ENCODE measurements at places on chromosomes 12 and 14.

DNA sequence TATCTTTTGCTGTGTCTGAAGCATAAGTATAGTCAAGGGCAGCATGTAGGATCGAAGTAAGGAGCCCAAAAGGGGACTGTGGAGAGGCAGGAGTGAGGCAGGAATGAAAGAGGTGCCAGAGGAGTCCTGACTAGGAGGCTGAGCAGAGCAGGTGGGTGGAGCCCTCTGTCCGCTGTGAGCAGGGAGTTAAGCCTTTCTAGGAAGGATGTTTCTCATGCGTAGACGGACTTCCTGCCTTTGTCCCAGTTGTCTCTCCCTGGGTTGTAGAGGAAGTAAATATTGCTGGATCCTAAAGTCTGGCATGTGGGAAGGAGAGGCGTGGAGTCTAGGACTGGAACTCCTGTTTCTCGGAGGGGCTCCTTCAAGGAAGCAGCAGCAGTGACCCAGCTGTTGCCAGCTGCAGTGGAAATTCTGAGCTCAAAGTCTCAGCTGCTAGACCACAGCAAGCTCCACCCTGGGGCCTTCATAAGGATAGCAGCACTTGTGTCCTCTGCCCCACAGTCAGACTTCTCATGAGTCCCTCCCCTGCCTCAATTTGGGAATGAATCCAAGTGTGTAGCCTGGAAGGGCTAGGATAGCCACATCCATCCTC, 44.0 kb downstream of the RBMS2 start:
- peak; percentile 67 for DNase-seq

DNA sequence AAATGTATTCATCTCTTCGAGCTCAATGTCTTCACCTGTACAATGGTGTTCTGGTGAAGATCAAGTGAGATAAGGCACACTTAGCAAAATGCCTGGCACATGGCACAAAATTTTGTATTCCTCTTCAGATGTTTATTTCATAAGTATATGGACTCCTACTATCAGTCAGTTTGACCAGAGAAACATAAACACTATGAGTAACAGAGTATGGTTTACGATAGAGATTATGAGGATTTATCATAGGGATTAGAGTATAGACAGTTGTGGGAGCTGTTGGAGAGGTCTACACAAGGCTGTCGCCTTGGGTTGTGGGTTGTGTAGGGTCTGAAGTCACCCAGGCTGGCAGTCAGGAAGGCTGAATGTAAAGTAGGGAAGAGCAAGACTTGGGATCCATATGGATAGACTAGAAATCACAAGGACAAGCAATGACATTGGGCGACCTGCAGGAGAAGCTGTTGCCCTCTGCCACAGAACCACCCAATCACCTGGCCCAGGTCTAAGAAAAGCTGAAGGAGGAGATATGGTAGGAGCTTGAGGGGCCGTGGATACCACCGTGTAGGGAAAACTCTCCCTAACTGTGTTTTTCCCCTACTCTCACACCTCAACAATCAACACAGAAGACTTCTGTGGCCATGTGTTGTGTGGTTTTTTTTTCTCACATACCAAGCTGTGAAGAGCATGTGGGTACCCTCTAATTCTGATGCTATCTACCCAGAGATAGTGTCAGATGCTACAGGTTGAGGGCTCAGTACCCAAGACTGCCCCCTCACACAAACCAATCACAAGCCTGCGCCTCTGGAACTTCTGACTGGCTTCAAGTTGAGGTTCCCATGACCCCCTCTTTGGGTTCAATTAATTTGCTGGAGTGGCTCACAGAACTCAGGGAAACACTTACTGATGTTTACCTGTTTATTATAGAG, 27.2 kb upstream of the RESF1 start:
- no peak for DNase-seq

GRCh38 chr12:49487605-49488004, 51.2 kb upstream of the KCNH3 start:
- no peak for DNase-seq

GRCh38 chr12:105775343-105775742, 363.4 kb downstream of the NUAK1 start:
- DNase-seq: no peak

DNA sequence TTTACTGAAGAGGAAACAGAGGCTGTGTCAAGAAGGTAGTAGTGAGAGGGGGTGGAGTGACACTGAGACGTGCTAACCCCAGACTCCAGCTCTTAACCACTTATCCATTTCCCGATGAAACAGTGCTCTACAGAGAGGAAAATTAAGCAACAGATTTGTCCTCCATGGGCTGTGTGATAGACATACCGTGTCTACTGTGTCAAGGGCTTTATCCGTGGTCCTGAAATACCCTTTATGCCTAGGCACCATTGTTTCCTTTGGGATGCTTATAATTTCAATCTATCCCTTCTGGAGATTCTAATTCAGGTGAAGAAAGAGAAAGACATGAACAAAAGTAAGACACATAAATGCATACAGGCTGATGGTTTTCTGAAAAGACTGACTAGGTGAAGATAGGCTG, 71.7 kb downstream of the CMKLR1 start:
- DNase-seq: no peak

Data from K562 (cell line).